Activated CD4-positive, alpha-beta T cell treated with anti-CD3 and anti-CD28 coated beads, Interleukin-2, amount 10 ng/mL, durations not matched to agents 24 days and 14 days (primary cell): ENCODE measurements at places on chromosomes 12 and 14. TPM values are rescaled to one million over a fixed set of nuclear protein-coding genes. Genes with fewer than 3 reads are reported as not detected.

The SLCO1A2 gene
- total RNA-seq = 0.02 TPM in 1 of 2 replicates, not detected in the other

The OR8S1 gene
- not detected in 2 replicates for total RNA-seq

The TXNDC16 gene
- total RNA-seq = 4.7 and 6.2 TPM in 2 replicates

The ADAMTS20 gene
- total RNA-seq = not detected in 2 replicates

The GSKIP gene
- total RNA-seq = 16.3 and 19.3 TPM in 2 replicates

The BBOF1 gene
- total RNA-seq = 0.57 and 0.72 TPM in 2 replicates

The DBX2 gene
- total RNA-seq = not detected in 2 replicates

The HRK gene
- not detected in 2 replicates for total RNA-seq

The TMEM132C gene
- total RNA-seq = not detected in 2 replicates
